ENCODE measurements at places on chromosomes 1 and 21.

DNA sequence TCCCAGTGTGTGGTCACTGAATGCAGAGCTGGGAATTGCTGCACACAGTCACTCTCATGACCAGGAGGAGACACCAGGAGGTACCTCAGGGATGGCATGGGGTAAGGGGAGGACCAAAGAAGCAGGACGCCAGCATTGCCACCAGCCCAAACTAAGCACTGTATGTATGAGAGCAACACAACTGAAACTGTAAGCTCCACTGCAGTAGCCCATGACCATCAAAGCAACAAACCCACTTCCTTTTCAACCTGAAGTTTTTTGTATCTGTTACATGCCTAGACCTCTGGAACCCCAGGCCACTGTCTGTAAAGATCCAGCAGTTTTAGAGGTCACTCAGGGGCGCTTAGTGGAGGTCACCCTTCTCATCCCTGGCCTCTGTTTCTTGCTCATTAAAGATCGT, 164.3 kb downstream of the SETD4 start:
- DNase-seq: no peak

DNA sequence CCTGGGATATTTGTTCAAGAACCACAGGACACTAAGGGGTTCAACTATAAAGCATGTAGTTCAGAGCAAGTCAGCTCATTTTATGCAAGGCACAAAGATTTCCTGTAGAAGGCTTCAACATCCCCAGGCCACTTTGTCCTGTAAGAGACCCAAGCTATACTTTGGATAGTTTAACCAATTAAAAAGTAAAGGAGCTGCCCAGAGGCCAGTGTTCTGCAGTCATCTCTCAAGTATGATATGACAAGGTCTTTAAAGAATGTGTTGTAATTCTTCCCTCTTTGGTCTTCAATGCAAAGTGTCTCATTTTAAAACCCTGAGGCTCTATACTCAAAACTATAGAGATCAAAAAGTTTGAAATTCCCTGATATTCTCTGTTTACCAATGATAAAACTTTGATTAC, 34.1 kb downstream of the KRTAP20-3 start:
- DNase-seq: no peak

GRCh38 chr1:36532810-36533401, 50.2 kb upstream of the CSF3R start:
- no peak for DNase-seq

GRCh38 chr1:119676571-119677206, 28.6 kb upstream of the ZNF697 start:
- DNase-seq: no peak

DNA sequence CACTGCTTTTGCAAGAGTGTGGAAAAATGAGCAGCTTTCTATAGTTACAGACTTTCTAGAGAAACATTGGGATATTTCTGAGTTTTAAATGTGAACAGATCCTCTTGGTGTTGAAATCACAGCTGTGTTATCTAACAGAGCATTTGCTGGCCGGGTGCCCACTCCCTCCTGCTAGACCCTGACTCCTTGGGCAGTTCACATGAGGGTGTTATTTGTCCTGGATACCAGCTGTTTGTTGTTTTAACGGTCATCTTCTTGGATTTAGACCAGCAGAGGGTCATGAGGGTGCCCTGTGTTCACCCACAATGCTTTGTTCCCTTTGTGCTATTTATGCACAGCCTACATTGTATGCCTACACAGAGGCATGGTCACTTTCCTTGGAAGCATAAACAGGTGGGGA, 67.1 kb downstream of the CENPF start:
- DNase-seq: no peak
